ENCODE measurements at places on chromosomes 2 and 18. TPM values are rescaled to one million over a fixed set of nuclear protein-coding genes. Genes with fewer than 3 reads are reported as not detected.
A peak's percentile ranks its signal among the peaks of the same experiment; 100 is the strongest.

SCN1A gene
- not detected for total RNA-seq

VWA3B gene
- total RNA-seq = not detected

DNA sequence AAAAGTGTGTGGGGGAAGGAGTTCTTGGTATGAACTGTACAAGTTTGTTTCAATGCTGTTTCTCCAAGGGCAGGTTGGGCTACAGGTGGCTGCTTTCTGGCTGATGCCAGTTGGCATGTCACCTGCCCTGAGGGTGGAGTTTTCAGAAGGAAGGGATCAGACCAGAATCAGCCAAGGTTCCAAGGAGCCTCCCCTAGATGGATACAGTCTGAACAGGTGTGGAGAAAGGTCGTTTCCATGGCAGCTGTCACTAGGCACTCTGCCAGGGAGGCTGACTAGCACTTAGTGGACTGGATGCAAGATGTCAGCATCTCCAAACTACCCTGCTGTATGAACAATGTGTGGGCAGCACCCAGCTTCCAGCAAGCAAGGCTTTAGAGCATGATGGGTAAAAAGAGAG lies 444.4 kb upstream of the HNRNPA3 start:
- no peak overlapping the region for H3K27ac ChIP-seq
- no peak for DNase-seq
- H3K4me1 ChIP-seq = no peaks in the 10 kb centered on the region
- H3K4me3 ChIP-seq = no peak overlapping the region

- no peaks in the 10 kb centered on the region for H3K36me3 ChIP-seq
- no peak overlapping the region for H3K4me3 ChIP-seq
- peak; percentile 92 for DNase-seq
- H3K27ac ChIP-seq = peak overlapping the region; percentile 62
- peaks cover 32% of the 10 kb centered on the region for H3K4me1 ChIP-seq
Measured at GRCh38 chr2:134372611-134373131, 118.8 kb downstream of the MGAT5 start.

- H3K36me3 ChIP-seq = no peaks in the 10 kb centered on the region
- peaks cover 15% of the 10 kb centered on the region for H3K4me1 ChIP-seq
- no peak for DNase-seq
- H3K27me3 ChIP-seq = peaks cover 64% of the 10 kb centered on the region
- no peak overlapping the region for H3K27ac ChIP-seq
Measured at GRCh38 chr2:45169339-45170190, 160.3 kb upstream of the SIX2 start.

DNA sequence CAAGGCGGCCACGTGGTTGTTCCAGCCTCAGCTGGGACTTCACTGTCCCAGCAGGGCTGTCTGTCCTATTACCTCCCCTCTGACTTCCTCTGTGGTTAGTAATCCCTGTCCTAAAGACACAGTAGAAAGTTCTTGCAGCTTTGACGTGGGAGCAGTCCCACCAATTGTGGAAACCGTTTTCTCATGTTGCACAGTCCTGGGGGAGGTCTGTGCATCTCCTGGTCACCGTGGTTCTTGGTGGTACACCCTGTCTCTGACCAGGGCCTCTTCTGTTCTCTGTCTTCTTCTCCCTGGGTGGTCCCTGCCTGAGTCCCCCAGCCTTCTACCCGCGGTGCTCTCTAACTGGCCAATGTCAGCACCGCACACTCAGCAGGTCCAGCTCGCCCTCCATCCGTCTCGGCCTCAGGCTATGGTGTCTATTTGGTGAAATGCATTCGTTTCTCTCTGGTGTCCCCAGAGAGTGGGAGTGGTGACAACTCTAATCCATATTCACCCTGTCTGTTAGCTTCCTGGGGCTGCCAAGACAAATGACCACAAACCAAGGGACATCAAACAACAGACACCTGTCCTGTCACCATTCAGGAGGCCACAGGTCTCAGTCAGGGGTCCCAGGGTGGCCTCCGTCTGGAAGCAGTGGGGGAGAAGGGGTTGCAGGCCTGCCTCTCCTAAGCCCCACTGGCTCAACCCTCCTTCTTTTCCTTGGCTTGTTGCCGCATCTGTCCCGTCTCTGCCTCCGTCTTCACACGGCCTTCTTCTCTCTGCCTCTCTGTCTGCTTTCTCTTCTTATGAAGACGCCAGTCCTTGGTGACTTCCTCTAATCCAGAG lies 99.8 kb downstream of the SH3BP4 start:
- H3K27me3 ChIP-seq = no peaks in the 10 kb centered on the region
- H3K36me3 ChIP-seq = peaks cover 56% of the 10 kb centered on the region
- no peak overlapping the region for H3K4me3 ChIP-seq
- H3K27ac ChIP-seq = peak overlapping the region; percentile 82
- peak; percentile 49 for DNase-seq
- H3K4me1 ChIP-seq = peaks cover 47% of the 10 kb centered on the region

DNA sequence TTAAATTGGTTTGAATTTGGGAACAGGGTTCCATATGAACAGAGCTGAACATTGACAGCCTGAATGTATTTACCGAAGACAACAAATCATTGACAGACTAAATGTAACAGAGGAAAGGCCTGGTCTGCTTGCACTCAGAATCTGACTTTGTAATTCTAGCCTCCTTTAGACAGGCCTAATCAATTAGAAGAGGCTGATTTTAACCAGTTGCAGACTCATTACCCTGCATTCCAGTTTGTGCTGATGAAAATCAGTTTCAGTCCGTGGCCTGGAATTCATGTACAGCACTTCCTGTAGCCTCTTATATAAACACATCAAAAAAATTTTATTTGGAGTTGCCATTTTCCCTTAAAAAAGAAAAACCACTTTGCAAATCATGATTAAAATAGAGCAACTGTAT lies 93.1 kb upstream of the ZFP36L2 start:
- no peak overlapping the region for H3K4me3 ChIP-seq
- H3K27ac ChIP-seq = no peak overlapping the region
- H3K27me3 ChIP-seq = no peaks in the 10 kb centered on the region
- H3K4me1 ChIP-seq = peaks cover 6% of the 10 kb centered on the region
- DNase-seq = no peak

DNA sequence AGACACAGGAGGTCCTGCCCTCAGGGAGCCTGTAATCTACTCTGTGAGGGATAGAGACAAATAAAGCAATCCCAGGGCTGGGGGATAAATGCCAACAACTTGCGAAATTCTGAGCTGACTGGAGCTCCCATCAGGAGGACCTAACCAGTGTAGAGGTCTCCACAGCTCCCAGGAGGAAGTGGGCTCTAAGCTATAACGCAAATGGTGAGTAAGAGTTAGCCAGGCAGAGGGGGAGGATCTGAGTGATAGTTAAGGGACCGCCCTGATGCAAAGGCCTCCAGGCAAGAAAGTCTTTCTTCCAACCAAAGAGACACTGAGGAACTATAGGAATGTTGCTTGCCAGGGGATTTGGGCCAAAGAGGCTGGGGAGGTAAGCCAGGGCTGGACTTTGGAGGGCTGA lies 16.0 kb upstream of the ZNF532 start:
- peak; percentile 90 for DNase-seq
- H3K27me3 ChIP-seq = no peaks in the 10 kb centered on the region
- no peak overlapping the region for H3K4me3 ChIP-seq

DNA sequence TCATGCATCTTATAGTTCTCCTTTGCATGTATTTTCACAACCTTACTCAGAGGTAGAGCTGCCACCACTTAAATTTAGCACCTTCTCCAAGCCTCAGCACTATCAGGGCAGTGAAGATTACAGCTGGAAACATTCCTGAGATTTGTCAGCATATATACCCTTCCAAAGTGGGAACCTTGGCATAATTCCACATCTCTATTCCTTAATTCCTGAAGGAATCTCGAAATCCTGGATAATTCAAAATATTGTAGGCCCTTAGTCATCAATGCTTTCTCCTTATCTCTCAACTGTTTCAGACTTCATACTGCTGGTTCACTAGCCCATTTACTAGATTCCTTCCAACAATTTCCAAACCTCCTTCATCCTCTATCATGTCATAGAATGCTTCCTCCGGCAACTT lies 87.4 kb downstream of the ITSN2 start:
- no peaks in the 10 kb centered on the region for H3K27me3 ChIP-seq
- H3K4me3 ChIP-seq = no peak overlapping the region
- no peak overlapping the region for H3K27ac ChIP-seq
- DNase-seq = no peak
